ENCODE measurements at places on chromosomes 1 and 21. TPM values are rescaled to one million over a fixed set of nuclear protein-coding genes. Genes with fewer than 3 reads are reported as not detected.

- no peak for DNase-seq
Measured at GRCh38 chr1:240956020-240956419, 344.1 kb upstream of the GREM2 start.

DNA sequence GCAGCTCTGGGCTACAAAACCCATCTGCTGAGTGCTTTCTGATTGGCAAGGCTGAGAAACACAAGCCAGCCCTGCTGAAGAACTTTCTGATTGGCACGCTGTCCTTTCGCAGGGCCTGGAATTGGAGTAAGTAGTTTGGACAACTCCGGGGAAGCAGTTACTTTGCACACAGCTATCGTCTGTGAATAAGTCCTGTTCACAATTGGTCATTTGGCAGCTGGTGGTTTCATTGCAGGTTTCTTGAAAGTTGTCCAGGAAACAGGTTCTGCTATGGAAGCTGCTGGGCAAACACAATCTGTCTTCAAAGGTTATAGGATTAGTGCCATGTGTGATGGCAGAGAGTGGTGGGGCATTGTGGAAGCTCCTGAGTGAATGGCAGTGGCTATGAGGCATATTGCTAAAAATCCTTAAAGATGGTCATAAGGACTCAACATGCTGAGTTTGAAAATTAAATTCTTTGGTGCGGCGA lies at the start of gene KRTAP27-1:
KRTAP27-1 (minus strand) TSS at position 419 of the 469 bp plus-strand sequence; CDS start at position 393, 26 bp downstream.
- DNase-seq: no peak

DNA sequence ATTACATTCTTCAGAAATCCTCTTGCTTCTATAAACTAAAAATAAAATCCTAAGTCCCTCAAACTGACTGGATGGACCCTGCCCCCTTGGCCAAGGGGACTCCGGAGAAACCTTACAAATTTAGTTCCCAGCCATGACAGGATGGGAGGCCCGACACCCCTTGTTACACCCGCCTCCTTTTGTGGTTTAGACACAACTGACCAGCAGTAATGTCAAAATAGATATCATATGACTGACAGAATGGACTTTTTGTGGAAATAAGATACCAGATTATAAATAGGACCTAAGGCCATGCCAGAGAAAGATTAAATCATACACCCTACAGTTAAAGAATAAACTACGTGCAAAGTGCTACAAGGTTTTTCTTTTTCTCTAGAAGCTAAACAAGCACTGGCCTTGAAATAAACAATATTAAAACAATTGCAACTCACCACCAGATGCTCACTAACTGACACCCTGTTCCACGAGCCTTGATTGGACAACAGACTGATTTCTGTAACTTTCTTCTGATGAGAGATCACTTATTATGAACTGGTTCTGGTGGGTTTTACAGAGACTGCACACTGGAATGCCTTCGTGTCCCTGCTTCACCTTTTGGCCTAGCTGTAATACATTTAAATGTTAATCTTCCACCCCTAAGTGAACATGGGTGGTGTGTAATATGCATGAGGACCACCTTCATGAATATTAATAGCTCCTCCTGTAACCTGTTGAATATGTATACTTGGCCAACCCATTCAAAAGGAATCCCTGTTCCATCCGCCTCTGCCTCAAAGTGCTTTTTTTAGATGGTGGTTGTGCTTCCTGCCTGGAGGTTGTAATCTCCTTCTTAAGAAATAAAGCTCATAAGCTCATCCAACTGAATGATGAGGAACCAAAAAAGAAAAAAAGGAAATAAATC lies 99.6 kb downstream of the ODF2L start:
- DNase-seq: no peak

DNA sequence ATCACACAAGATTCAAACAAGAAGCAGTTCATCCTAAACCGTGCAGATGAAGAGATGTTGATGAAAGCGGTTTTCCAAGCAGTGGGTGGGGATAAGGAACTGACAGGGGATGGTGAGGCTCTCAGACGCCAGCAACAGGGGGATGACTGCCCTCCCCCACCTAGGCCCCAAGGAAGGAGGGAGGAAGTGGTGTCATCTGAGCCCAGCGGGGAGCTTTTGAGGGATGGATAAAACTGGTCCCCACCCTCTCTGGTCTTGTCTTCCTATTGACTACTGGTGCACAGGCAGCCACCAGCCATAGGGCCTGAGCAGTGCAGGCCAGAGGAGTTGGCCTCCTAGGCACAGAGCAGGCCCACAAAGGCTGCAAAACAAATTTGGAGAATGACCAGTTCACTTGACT lies 175.5 kb downstream of the HUNK start:
- no peak for DNase-seq

- DNase-seq: no peak
Measured at GRCh38 chr1:201542309-201543035, 3.5 kb downstream of the NAV1 start.

DNA sequence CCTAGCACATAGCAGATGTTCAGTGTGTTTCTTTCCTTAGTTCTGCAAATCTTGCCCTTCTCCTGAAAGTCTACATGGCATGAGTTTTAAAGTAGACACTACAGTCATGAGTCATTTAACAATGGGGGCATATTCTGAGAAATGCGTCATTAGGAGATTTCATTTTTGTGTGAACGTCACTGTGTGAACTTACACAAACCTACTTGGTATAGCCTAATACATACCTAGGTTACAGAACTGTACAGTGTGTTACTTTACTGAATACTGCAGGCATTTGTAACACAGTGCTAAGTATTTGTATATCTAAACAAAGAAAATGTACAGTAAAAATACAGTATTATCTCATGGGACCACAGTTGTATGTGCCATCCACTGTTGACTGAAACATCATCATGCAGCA lies 10.0 kb downstream of the TTF2 start:
- no peak for DNase-seq

DNA sequence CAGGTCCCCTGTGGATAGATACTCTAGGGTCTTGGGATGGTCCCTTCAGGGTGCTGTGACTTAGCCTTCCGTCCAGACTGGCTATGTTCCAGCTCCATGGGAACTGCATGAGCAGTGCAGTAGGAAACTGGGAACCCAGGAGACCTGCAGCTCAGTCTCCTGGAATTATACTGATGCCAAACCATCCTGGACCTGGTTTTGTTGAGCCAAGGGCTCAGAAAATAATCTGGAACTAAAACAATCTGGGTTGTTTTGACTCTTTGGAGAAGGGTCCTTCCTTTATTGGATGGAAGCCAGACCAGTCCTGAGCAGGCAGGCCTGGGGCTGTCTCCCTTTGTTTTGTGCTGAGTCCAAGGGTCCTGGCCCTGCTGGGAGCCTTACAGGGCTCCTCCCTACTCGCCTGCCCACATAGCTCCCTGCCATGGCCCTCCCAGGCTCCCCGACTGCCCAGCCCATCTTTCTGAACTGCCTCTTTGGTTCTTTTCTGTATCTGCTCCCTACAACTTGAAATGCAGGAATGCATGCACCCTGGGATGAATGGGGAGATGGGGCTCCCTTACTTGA lies 1.2 kb downstream of the IPO13 start:
- no peak for DNase-seq

GRCh38 chr1:230104395-230105244 lies 37.6 kb downstream of the GALNT2 start:
- DNase-seq: peak; percentile 85

- DNase-seq: no peak
Measured at GRCh38 chr1:106055855-106056254, 1000.6 kb upstream of the PRMT6 start.

- no peak for DNase-seq
Measured at GRCh38 chr1:60802884-60803283, 279.5 kb upstream of the NFIA start.

GRCh38 chr1:115337633-115338456 lies at the start of gene NGF:
NGF (minus strand) TSS chr1:115338249; CDS start chr1:115286795, 51,454 bp downstream.
- DNase-seq: no peak

DNA sequence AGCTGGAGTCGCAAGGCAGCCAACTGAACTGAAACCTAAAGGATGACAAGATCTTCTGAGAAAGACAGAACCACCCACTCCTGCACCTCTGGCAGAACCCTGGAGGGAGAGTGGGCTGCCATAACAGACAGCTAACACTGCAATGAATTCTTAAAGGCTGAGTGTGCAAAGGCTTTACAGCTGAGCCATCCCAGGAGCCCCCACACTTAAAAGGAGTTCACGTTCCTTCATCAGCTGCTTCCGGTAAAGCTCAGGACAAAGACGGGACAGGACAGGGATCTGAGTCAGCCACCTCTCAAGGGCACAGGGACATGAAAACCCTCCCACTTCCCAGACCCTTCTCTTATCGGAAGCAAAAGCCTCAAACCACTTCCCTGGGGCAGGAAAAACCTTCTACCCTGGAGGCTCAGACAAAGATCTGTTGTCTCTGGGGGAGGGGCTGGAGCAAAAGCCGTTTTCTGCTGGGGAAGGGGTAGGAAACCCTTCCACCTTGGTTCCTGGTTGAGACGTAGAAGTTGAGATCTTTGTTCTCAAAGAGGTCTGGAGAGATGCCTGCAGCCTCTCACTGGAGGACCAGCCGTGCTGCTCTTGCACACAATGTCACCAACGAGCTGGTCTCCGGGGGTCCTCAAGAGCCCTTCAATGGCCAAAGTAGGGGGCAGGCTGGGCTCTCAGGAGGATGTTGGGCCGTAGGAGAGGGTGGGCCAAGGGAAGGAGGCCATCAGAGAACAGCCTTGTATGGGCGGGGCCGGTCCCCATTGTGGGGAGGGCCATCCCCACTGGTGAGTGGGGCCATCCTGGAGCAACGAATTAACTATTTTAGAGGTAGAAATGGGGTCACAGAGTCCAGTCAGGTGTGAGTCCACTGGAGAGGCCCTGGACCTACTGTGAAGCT lies 452.4 kb downstream of the PTPRU start:
- DNase-seq: no peak

DNA sequence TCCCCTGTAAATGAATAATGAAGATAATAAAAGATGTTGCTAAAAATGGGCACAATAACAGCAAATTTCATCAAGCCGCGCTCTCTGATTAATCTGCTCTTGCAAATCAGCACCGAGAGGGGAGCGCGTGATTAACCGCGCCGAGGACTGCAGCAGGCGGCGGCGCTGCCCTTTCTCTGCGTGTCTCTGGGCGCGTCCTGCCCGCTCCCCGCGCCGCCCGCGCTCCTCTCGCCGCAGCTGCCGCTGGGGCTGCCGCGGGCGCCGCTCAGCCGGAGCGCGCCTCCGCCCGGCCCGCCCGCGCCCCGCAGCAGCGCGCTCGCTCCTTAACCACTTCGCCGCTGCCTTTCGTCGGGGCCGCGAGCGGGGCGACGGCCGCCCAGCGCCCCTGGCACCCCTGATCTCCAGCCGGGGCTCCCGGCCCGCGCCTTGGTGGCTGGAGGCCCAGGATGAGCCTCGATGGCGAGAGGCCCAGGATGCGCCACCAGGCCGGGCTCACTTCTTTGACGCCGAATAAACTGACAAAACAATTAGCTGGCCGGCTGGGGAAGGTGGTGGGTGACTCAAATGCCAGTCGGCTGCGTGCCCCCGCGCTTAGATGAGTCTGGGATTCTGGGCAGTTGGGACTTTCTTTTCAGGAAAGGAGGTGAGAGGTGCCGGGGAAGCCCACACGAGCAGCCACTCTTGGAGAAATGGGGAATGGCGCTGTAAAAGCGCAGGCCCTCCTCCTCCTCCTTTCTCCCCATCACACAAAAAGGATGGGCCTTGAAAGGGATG lies 221.4 kb upstream of the PKN2 start:
- no peak for DNase-seq

DNA sequence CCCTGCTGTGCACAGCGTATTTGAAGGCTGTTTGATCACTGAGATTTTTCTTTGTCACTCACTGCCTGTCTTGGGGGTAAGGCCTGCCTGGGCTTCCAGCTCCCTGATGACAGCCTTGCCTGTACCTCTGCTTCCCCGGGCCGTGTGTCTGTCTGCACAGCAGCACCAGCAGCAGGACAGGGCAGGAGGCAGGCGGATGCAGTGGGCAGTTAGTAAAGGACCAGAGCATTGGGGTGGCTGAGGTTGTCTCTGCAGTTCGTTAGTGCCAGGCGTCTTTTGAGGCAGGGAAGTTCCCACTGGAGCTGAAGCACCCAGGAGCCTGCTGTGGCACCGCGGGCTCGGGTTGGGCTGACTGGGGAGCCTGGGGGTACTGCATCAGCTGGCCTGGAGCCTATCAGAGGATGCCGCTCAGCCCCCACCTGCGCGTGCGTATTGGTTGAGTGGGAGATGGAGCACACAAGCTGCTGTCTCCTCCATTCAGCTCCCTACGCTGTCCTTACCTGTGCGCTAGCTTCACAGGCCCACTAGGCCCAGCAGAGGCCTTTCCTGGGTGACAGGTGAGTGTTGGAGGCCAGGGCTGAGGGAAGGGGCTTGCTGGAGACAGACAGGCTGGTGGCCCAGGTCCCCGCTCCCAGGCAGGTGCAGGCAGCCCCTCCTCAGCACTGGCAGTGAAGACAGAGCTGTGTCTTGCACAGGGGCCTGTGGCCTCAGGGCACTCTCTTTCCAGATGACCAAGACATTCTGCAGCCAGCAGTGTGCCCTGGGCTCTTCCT lies 28.2 kb downstream of the SNAP47 start:
- no peak for DNase-seq

GRCh38 chr1:219312967-219313366 lies 139.3 kb downstream of the LYPLAL1 start:
- no peak for DNase-seq

DNA sequence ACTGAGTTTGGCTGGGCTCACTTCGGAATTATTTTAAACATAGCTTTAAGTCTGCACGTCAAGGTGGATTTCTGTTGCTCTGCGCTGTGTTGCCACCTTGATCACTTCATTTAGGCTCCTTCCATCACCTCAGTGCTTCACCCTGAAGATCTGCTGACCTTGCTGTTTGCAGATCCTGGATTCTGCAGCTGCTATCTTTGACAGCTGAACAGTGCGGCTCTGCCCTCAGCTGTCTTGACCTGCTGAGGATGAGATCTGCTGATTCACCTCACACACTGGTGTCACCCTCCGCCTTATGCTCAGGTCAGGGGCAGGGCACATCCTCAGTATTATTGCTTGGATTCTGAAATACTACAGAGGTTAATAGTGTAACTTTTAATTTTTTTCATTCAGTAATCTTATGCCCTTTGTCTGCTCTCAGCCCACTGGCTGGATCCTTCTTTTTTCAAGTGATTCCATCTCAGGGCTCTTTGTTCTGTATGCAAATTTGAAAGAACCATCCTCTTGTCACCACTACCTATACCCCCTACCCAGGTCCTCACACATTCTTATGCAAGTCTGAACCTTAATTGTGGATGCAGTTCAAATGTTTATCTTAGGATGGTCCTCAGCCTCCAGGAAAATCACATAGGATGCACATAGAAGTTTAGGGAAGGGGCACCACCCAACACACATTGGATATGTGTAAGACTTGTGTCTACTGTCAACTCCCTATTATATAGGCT lies 364.0 kb downstream of the OLFM3 start:
- DNase-seq: no peak

DNA sequence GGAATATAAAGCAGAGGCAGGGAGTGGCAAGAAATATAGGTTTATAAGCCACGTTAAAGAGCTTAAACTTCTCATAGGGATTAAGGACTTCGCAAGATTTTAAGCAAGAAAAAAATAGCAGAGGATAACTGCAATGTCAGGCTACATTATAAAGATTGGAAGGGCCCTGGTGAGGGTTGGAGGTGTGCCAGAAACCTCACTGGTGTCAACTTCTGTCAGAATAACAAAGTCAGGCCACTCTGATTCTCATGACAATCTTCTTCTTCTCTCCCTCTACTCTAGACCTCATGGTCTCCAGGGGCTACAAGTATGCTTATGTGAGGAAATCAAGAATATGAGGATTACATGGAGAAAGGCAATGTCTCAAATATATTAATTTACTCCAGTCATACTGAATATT lies 32.6 kb upstream of the FMO2 start:
- DNase-seq: no peak

Gene C21orf91
- total RNA-seq: 24.5 TPM

Gene CD1B
- not detected for total RNA-seq

Gene KLF17
- 0.95 TPM for total RNA-seq

Gene DMRTA2
- not detected for total RNA-seq

Gene PIK3C2B
- total RNA-seq: 33.6 TPM

Gene ETV3L
- total RNA-seq: not detected

Gene RGS7
- 0.42 TPM for total RNA-seq

Gene RIMS3
- total RNA-seq: 3.1 TPM

All from urinary bladder (tissue), 4 donors.